ENCODE measurements at places on chromosomes 2 and 18.

- no peak for DNase-seq
Measured at GRCh38 chr2:203802342-203803052, 65.1 kb upstream of the CTLA4 start.

DNA sequence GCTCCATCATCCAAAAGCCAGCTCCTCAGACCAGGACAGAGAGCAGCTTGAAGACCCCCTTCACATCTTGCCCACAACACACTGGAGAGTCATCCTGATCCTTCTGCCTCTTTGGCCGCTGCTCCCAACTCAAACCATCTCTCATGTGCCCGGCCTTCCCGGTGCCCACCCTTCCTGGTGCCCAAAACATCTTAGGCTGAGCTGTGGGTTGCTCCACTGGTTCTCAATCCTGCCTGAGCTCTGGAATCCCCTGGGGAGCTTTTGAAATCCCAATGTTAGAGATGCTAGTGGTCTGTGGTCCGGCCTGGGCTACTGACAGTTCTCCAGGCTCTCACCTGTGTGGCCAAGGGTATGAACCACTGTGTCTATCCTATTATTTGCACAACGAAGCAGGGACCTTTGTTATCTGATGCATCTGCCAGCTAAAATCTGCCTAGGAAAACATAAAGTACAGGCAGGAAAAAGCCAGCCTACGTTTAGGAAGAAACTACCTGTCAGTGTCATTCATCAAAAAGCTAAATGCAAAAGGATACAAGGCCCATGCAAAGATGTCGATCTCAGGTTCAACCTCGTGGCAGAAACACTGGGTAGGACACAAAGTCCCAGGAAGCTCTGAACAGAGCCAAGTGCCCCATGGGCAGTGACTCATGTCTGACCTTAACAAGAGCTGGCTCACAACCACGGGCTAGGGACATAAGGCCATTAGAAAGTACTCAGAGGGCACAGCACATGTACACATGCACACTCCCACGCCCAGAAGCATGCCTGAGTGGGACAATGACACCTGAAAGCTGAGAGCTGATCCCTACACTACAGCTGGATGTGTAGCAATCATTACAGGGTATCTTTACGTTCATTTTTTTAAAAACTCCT is 30.8 kb downstream of the TBC1D8 start:
- peak; percentile 16 for DNase-seq

DNA sequence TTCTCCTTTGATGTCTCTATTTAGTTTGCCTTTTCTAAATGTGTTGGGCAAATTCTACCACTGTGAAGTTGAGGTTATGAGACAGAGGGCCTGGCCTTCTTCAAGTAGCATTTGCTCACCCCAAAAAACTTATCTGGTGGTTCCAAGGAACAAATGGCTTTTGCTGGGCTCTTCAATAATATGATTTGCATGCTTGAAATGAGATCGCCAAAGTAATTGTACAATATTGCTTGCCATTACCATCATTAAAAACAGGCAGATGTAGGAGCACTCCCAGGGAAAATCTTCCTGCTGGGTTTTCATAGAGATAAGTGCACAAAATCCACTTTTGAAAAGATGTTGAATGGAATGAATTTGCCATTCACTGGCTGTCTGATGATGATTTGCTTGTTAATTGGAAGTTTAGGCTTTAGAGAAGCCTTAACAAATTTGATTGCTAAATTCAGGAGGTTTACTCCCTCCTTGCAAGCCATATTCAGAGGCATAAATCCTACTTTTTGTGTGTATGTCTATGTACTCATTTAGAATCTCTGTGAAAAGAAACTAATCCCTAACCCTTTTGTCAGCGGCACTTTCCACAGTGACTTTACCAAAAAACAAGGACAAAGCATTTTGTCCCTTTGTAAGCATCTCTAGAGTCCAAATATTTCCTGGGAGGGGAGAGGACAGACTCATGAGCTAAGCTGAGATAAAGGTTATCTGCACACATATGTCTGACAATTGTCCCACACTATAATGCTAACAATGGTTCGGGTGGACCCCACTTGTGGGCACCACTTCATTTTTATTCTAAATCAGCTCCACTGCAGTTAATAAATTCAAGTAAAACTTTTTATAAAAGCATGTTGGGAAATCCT is 240.8 kb upstream of the PIK3C3 start:
- DNase-seq: no peak

- no peak for DNase-seq
Measured at GRCh38 chr18:35024965-35025364, 16.2 kb upstream of the MAPRE2 start.

GRCh38 chr2:217471319-217471718 is 531.5 kb downstream of the TNS1 start:
- DNase-seq: no peak

DNA sequence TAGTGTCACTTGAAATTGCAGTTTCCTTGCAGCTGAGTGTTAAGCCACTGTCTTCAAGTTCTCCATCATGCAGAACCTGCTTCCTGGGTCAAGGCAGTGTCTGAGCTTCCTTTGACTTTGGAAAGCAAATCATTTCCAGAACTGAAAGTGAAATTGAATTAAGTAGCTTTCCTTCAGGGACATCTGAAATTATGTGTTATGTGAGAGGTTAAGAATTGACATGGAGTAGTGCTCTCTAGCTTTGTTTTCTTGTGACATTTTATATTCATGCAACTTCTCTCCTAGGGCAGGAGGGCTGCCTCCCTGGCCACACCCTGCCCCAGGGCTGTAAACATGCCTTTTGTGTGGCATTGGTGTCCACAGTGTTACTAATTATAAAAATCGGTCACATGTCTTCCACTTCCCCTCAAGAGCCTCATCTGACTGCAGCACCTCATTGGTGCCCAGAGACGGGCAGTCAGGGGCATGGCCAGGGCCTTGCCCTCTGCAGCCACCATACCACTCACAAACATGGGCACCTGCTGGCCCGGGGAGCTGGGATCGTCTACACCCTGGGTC is 14.4 kb downstream of the RAB12 start:
- no peak for DNase-seq

DNA sequence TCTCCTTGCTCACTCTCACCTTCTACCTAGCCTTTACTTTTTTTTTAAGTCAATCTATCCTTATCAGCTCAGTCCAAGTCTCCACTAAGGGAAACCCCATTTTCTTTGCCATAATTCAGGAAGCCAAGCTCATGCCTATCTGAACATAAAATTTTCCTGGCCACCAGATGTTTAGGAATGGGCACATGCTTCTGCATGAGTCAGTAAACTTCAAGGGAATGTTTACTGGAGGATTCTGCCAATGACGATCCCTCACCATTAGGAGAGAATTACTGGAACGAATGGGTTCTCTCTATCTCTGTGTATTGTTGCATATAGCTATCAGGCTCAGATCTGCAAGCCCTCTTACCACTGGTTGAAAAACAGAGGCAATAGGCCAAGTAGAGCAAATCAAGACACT is 731.7 kb upstream of the ZNF804A start:
- DNase-seq: no peak

DNA sequence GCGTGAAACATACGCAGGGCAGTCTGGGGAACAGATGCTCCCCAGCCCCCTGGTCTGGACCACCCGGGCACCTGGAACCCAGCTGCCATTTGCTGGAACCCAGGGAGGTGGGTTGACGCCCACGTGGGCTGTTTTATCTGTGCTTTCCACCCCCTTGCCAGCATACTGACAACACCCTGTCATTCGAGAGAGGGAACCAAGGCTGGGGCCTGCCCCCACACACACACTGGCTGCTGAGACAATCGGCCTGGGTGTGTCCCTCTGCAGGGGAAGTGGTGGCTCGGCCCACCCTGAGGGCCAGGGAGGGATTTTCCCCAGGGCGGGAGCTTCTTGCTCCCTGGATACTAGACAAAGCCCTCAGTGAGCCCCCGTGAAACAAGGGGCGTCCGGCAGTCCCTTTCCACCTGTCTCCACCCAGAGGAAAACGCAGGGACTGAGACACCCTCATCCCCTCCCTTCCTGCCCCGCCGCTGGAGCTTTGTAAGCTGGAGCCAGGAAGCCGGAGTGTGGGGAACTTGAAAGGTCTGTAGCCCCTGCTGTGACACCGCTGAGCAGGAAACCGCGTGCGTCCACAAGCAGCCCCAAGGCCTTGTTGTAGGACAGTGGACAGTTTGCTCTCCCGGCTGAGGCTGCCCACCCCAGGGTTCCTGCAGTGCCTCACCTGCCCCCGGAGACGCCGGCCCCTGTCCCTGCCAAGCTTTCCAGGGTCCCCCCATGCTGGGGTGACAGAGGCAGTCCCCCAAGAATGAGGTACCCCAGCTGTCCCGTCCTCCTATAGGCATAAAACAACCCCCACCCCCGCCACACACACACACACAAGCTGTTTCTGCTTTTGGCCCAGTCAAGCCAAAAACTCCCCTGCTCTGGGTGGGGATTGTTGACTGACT is 14.1 kb upstream of the KLF11 start:
- no peak for DNase-seq

DNA sequence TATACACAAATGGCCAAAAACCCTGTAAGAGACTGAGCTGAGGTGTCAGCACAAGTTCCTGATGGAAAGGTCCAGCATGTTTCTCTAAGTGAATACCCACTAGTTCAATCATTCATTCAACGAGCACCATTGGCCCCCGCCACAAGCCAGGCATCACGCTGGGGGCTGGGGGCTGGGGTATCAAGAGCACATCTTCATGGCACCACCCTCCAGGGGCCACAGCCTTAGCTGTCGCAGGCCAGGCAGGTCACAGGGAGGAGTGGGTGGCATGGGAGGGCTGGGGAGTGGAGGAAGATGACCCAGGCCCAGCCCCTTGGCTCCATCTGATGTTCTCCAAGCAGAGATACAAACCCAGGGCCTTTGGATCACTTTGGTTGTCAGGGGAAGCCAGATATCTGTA is 97.9 kb downstream of the ACKR3 start:
- no peak for DNase-seq

- DNase-seq: no peak
Measured at GRCh38 chr18:41150316-41150715, 804.7 kb upstream of the PIK3C3 start.

DNA sequence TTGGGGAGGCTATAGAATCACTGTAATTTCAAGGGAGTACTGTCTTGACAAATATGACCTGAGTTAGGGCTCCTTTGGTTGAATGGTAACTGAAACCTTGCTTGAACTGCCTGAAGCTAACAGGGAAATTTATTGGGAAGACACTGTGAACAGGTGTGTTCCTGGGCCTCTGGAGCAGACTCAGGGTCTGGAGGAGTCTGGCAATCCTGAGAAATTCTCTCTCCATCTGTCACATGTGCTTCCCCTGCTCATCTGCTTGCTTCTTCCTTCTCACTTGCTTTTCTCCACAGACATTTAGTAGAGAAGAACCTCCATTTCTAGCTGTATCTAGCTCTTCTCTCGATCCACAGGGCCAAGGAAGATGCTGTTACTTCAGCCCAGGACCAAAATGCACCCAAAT is 476.5 kb downstream of the LRP1B start:
- DNase-seq: no peak

DNA sequence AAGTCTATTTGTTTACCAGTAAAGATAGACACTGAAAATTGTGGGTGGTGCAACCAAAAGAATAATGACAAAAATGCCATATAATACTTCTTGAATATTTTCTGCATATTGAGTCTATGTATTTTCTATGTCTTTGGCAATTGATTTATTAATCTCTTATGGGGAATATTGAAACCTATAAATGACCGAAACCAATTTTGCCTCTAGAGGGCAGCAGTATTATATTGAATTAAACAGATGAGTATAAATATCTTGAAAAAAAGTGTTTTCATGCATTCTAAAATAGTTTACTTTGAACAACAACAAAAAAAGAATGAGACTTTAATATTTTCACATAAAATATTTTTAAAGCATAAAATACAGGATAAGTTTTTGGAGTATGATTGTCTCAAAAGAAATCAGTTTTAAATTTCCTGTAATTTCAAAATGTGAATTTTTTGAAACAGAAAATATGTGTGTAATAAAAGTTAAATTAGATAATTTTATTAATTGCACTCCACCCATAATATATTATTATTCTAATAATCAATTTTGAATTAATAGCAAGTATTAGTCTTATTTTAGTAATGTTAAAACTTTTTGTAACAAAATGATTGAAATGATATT is 49.9 kb upstream of the CALCRL start:
- no peak for DNase-seq

GRCh38 chr2:241280291-241280690 is 35.2 kb downstream of the HDLBP start:
- no peak for DNase-seq

- no peak for DNase-seq
Measured at GRCh38 chr2:221465776-221466175, 106.3 kb downstream of the EPHA4 start.

DNA sequence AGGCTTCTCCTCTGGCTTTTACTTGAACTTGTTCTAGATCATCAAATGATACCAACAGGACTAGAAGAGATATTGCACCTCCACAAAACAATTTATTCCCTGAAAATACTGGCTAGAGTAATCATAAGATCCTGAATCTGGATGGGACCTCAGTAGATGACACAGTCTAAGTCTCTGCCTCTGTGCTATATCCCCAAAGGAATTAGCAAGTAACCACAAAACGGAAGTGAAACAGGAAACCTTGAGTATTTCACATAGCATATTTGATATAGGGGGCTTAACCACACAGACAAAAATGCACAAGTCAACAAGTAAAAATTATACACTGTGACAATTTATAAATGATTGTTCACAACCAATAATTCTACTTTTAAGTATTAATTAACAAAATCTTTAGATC is 456.9 kb upstream of the TNP1 start:
- DNase-seq: no peak

- DNase-seq: no peak
Measured at GRCh38 chr2:138515092-138515491, 13.5 kb downstream of the SPOPL start.

- no peak for DNase-seq
Measured at GRCh38 chr2:41729800-41730364, 317.9 kb upstream of the PKDCC start.

DNA sequence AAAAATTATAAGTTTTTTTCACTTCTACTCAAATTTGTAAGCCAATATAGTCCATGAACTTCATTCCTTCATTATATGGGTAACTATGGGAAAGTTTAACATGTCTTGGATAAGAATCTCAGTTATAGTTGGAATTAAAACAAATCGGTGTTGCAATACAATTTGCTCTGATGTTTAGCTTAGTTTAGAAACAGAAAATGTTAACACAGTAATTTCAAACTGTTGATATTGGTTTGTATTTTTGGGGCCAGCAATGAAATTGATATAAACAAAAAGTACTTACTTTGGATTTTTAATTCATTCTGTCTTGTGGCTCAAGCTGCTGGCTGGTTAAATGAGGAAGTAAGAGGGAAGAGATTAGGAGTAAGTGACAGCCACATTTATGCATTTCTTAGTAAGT is 368.5 kb upstream of the NT5C1B start:
- DNase-seq: no peak
